ENCODE measurements at places on chromosomes 4 and X. TPM values are rescaled to one million over a fixed set of nuclear protein-coding genes. Genes with fewer than 3 reads are reported as not detected.

DNA sequence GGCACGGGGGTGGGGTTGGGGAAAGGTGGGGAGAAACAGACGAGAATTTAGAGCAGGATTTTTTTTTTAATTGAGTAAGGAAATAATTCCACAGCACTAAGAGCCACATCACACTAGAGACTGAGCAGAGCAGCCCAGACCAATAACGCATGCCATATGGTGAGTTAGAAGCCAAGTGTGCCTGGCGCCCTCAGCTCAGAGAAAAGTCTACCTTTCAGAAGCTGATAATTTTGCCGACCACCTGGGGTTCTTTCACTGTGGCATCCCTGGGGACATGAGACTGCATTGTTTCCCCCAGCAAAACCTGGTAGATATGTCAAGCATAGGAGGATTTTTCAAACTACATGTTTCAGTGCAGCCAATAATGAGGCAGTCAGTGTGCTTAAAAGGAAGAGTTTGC, 516.8 kb downstream of the SMARCA1 start:
- DNase-seq: no peak

DNA sequence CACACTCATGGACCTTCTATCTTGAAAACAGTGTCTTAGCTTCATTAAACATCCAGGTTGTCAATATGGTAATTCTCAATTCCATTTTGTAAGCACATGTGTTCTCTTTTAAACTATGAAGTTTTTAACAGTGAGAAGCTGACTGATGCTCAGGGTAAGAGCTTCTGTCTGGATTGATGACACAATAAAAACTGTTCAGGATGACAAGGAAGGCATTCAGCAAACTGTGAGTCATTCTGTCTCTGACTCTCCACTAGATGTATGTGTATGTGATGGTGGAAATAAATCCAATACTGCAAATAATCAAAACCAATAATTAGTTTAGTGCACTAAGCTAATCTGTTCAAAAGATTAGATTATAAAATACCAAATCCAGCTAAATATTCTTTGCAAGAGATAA, 115.3 kb upstream of the ARX start:
- DNase-seq: no peak

GRCh38 chr4:17347445-17347844, 164.4 kb downstream of the QDPR start:
- DNase-seq: no peak

DNA sequence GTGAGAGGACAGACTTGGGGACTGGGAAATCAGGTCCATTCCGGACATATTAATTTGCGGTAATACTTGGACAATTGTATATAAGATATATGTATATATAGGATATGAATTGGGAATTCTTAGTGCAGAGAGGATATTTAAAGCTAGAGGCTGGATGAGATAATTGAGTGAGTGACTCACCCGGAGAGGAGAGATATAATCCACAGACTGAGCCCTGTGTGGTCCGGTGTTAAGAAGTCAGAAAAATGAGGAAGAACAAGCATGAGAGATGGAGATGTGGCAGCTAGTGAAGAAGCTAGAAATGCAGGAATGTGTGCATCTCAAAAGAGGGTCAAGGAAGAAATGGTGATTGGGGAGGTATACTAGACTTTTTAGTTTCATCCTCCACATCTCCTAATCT, 336.2 kb downstream of the SLC7A11 start:
- no peak for DNase-seq

- no peak for DNase-seq
Measured at GRCh38 chrX:29841750-29842149, 373.6 kb upstream of the MAGEB2 start.

Gene RUFY3
- 40.4 TPM for total RNA-seq

Gene FGF5
- not detected for total RNA-seq
